PC-9 (cell line): ENCODE measurements at places on chromosomes 11 and 22. TPM values are rescaled to one million over a fixed set of nuclear protein-coding genes. Genes with fewer than 3 reads are reported as not detected.

GRCh38 chr11:32891657-32892354 is 805 bp upstream of the QSER1 start:
- H3K27me3 ChIP-seq, result no peaks in the 10 kb centered on the region
- H3K4me1 ChIP-seq, result peaks cover 36% of the 10 kb centered on the region
- H3K27ac ChIP-seq, result peak overlapping the region; percentile 67
- DNase-seq, result peak; percentile 51
- H3K36me3 ChIP-seq, result peaks cover 2% of the 10 kb centered on the region; the same call in 1 of the 2 replicates

DNA sequence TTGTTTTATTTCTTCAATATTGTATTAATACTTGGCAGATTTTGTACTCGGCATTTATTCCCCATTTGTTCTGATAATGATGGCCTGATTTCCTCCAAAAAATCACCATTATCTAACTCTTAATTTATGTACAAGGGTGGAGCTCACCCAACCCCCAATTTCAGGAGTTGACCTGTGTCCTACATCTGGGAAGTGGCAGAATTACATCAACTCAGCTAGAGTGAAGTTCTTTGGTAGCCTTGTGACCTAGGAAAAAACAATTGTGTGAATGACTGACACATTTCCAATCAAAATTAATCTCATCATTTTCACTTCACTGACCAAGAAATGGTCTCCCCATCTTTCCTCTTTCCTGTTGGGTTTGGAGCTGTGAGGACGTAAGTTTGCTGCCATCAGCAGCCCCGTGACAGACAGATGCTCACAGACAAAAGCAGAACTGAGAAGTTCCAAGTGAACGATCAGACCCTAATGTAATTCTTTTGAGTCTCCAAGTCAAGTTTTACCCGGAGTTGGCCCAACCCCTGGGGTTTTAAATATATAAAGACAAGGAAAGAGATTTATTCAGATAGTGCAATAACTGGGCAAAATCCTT is 16.6 kb upstream of the MS4A6E start:
- DNase-seq, result no peak
- no peak overlapping the region for H3K4me3 ChIP-seq
- H3K36me3 ChIP-seq, result no peaks in the 10 kb centered on the region
- H3K27ac ChIP-seq, result no peak overlapping the region
- no peaks in the 10 kb centered on the region for H3K4me1 ChIP-seq
- no peaks in the 10 kb centered on the region for H3K27me3 ChIP-seq

DNA sequence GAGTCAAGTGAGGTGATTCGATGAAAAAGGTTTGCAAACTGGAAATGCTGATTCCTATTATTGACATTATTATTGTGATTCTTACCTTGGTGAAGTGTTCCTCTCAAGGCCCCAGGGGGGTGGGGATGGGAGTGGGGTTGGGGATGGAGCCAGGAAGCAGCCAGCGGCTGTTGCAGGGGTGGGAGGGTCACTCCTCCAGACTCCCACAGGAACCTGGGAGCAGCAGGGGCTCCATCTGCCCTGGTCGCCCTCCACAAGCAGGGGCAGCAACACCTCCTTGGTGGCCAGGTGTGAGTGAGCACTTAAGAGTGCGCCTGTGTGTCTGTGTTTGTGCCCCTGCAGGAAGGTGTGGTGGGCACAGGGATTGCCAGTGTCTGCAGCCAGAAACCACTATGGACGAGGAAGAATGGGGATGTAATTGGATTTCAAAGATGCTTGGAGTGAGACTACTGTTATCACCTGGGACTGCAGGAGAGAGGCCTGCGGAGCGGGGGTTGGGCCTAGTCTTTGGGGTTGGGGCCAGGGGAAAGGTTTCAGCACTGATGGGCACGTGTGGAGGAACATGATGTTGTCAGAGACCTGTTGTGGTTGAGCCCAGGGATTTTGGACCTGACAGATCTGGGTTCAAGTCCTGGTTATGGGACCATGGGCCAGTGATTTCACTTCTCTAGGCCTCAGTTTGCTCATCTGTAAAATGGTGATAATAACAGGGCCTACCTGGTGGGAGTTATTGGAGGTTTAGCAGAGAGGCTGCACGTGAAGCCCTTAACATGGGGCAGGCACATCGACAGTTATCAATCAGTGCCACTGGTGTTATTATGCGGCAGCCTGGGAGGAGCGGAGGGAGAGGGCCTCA is 3.6 kb upstream of the TP53I11 start:
- no peaks in the 10 kb centered on the region for H3K27me3 ChIP-seq
- no peaks in the 10 kb centered on the region for H3K36me3 ChIP-seq
- no peak overlapping the region for H3K4me3 ChIP-seq

DNA sequence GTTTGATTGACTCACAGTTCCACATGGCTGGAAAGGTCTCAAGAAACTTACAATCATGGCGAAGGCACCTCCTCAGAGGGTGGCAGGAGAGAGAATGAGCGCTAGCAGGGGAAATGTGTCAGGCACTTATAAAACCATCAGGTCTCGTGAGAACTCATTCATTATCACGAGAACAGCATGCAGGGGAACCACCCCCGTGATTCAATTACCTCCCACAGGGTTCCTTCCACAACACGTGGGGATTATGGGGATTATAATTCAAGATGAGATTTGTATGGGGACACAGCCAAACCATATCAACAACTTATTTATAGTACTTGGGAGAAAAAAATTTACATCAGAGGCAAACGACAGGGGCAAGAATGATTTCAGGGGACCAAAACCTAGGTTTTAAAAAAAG is 3.0 kb downstream of the ME3 start:
- no peak overlapping the region for H3K27ac ChIP-seq
- DNase-seq, result no peak
- H3K27me3 ChIP-seq, result no peaks in the 10 kb centered on the region
- peaks cover 41% of the 10 kb centered on the region for H3K4me1 ChIP-seq
- no peak overlapping the region for H3K4me3 ChIP-seq

DNA sequence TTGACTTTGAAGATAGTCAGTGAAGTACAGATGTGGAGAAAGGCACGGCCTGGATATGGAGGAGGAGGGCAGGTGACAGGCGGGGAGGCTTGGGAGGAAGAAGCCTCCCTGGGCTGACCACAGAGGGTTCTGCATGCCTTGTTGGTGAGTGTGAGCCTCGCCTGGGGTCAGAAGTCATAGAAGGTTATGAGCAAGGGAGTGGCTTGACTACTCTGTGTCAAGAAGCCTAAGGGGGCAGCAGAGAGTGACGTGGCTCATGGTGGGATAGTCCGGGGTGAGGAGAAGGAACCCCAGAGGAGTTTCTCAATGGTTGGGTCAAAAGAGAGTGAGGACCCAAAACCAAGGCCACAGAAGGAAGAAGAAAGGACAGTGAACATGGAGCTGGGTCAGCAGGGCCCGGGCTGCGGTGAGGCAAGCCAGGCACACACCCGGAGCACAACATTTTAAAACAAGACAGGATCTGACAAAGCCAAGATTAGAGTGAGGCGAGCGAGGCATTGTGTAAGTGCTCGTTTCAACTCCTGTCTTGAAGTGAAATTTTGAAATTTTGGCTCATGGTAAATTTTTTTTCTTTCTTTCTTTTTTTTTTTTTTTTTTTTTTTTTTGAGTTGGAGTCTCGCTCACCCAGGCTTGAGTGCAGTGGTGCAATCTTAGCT is 31.9 kb downstream of the PDGFB start:
- H3K4me1 ChIP-seq, result peaks cover 55% of the 10 kb centered on the region
- H3K4me3 ChIP-seq, result peak overlapping the region; percentile 41; the same call in 1 of the 2 replicates
- H3K27me3 ChIP-seq, result no peaks in the 10 kb centered on the region
- peak; percentile 99 for DNase-seq
- peak overlapping the region; percentile 87 for H3K27ac ChIP-seq

- no peak overlapping the region for H3K4me3 ChIP-seq
- H3K27me3 ChIP-seq, result no peaks in the 10 kb centered on the region
- no peak overlapping the region for H3K27ac ChIP-seq
- no peaks in the 10 kb centered on the region; the same call in 1 of the 2 replicates for H3K4me1 ChIP-seq
Measured at GRCh38 chr22:27991586-27992293, 72.7 kb upstream of the PITPNB start.

- no peak overlapping the region for H3K4me3 ChIP-seq
- no peaks in the 10 kb centered on the region for H3K36me3 ChIP-seq
- no peak overlapping the region for H3K27ac ChIP-seq
Measured at GRCh38 chr11:131980888-131981668, 610.7 kb downstream of the NTM start.

- H3K27ac ChIP-seq, result no peak overlapping the region
- H3K4me3 ChIP-seq, result no peak overlapping the region
- no peak for DNase-seq
- H3K27me3 ChIP-seq, result peaks cover 60% of the 10 kb centered on the region
- H3K36me3 ChIP-seq, result no peaks in the 10 kb centered on the region
Measured at GRCh38 chr11:79274636-79275331, 166.0 kb downstream of the TENM4 start.

DNA sequence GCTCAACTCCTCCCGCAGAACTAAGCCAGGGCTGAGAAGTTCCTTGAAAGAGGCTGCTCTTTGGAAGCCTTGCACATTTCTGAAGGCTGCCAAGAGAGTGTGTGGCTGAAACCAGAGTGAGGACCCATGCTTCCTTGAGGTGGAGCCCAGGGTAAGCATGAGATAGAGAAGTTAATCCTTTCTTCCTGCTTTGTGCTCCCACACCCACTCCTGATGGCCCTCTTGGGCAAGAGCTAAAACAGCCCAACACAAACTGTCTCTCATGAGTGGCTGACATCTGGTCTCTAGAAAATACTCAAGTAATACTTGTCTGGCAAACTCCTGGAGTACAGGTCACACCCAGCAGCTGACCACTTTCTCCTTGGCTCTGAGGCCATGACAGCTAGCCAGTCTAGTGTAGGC is 523.7 kb downstream of the INSC start:
- H3K27me3 ChIP-seq, result no peaks in the 10 kb centered on the region
- H3K4me3 ChIP-seq, result no peak overlapping the region
- H3K27ac ChIP-seq, result no peak overlapping the region
- no peaks in the 10 kb centered on the region for H3K4me1 ChIP-seq

- no peak overlapping the region for H3K27ac ChIP-seq
- peaks cover 28% of the 10 kb centered on the region for H3K4me1 ChIP-seq
- H3K27me3 ChIP-seq, result no peaks in the 10 kb centered on the region
- DNase-seq, result no peak
- peaks cover 50% of the 10 kb centered on the region for H3K36me3 ChIP-seq
Measured at GRCh38 chr22:50286275-50286674, 16.1 kb upstream of the MAPK11 start.

- H3K4me3 ChIP-seq, result no peak overlapping the region
- H3K27ac ChIP-seq, result no peak overlapping the region
- H3K4me1 ChIP-seq, result no peaks in the 10 kb centered on the region
- DNase-seq, result no peak
- H3K36me3 ChIP-seq, result no peaks in the 10 kb centered on the region
Measured at GRCh38 chr11:45610627-45611026, 54.8 kb downstream of the CHST1 start.

GRCh38 chr22:36901411-36902142 is 11.9 kb upstream of the CSF2RB start:
- no peak for DNase-seq
- no peak overlapping the region for H3K27ac ChIP-seq
- no peak overlapping the region for H3K4me3 ChIP-seq

GRCh38 chr11:86627776-86628455 is 44.5 kb downstream of the ME3 start:
- no peaks in the 10 kb centered on the region for H3K36me3 ChIP-seq
- H3K4me1 ChIP-seq, result peaks cover 9% of the 10 kb centered on the region
- DNase-seq, result no peak
- H3K27me3 ChIP-seq, result no peaks in the 10 kb centered on the region
- H3K4me3 ChIP-seq, result no peak overlapping the region
- H3K27ac ChIP-seq, result no peak overlapping the region

GRCh38 chr11:55357560-55358184 is 10.1 kb upstream of the OR4A15 start:
- H3K27me3 ChIP-seq, result no peaks in the 10 kb centered on the region
- no peak overlapping the region for H3K27ac ChIP-seq
- no peak for DNase-seq
- no peak overlapping the region for H3K4me3 ChIP-seq

- no peaks in the 10 kb centered on the region for H3K36me3 ChIP-seq
- no peaks in the 10 kb centered on the region for H3K4me1 ChIP-seq
- H3K27me3 ChIP-seq, result no peaks in the 10 kb centered on the region
- no peak overlapping the region for H3K4me3 ChIP-seq
- DNase-seq, result peak; percentile 49
- H3K27ac ChIP-seq, result no peak overlapping the region
Measured at GRCh38 chr22:30485362-30485988, 13.7 kb upstream of the SEC14L3 start.

DNA sequence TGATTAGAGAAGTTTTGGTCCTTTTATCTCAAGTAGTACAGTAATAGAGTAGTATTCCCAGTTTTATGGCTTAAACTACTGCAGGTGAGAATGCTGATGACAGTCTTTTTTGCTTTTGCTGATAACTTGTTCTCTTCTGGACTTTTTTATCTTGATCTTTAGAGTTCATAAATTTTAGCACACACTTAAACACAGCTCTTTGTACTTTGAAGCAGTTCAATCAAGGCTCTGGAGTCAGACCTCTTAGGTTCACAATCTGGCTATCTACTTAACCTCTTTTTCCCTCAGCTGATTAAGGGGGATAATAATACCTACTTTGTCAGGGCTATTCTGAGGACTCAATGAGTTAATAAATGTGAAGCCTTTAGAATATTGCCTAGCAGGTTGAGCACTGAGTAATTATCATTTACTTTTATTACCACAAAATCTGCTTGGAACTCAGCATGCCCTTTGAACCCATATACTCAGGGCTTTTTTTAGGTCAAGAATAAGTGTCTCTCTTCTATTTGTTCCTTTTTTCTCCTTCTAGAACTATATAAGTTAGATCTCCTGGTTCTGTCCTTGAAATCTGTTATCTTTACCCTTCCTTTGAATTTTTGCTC is 51.9 kb downstream of the CSTF3 start:
- H3K27me3 ChIP-seq, result no peaks in the 10 kb centered on the region
- no peaks in the 10 kb centered on the region; the same call in 1 of the 2 replicates for H3K36me3 ChIP-seq
- no peak overlapping the region for H3K27ac ChIP-seq
- no peaks in the 10 kb centered on the region for H3K4me1 ChIP-seq

DNA sequence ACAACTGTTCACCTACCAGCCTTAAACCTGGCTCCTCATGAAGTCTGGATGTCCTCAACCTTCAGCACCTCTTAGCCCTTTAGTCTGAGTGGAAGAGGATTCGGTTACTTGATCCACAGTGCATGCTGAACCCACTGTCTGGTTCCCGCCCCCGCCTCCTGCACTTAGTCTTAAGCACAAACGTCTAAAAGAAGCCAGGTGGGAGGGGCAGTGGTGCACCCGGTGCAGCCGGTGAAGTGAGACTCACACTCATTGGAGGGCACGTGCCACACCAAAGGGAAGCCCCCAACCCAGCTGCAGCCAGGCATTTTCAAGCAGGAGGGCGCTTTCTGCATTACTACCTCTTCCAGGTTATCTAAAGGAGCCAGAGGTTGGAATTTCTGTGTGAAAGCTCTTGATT is 146.8 kb downstream of the COMMD9 start:
- H3K36me3 ChIP-seq, result no peaks in the 10 kb centered on the region
- no peak overlapping the region for H3K27ac ChIP-seq

The ABCC8 gene
- not detected in 2 replicates for total RNA-seq

The GGTLC3 gene
- total RNA-seq, result not detected in 2 replicates

The RABL2B gene
- 44.0 and 48.4 TPM in 2 replicates for total RNA-seq

The CCDC116 gene
- 0.33 and 0.63 TPM in 2 replicates for total RNA-seq

The PYGM gene
- total RNA-seq, result 1.3 and 1.6 TPM in 2 replicates

The ZNF280A gene
- total RNA-seq, result not detected in 2 replicates
